ENCODE measurements at places on chromosomes 12 and 14. TPM values are rescaled to one million over a fixed set of nuclear protein-coding genes. Genes with fewer than 3 reads are reported as not detected.

Gene PTPRR
- 0.68 TPM for total RNA-seq

DNA sequence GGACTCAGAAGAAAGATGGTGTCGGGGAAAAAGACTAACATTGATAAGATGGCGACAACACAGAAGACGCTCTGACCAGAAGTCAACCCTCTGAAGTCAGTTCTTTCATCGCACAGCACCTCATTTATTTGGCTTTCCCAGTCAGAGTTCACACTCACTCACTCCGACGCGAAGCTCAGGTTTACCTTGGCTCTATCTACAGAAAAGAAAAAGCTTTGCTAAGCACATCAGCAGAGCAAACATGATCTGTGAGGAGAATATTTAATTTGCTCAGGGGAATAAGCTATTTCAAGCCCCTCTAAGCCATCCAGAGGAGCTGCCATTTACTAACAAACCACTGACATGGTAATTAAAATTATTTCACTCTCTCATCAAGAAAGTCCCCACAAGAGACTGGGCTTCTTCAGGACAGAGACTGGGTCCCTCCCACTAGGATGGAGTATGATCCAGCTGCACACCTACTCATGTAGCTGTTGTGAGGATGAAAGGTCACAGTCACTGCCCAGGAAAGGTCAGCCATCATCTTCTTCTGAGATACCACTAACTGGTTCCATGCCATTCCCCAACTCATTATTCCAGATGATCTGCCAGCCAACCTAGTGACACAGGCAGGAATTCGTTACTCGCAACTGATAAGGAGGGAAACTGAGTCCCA lies 111.4 kb downstream of the TTC7B start:
- DNase-seq = no peak

DNA sequence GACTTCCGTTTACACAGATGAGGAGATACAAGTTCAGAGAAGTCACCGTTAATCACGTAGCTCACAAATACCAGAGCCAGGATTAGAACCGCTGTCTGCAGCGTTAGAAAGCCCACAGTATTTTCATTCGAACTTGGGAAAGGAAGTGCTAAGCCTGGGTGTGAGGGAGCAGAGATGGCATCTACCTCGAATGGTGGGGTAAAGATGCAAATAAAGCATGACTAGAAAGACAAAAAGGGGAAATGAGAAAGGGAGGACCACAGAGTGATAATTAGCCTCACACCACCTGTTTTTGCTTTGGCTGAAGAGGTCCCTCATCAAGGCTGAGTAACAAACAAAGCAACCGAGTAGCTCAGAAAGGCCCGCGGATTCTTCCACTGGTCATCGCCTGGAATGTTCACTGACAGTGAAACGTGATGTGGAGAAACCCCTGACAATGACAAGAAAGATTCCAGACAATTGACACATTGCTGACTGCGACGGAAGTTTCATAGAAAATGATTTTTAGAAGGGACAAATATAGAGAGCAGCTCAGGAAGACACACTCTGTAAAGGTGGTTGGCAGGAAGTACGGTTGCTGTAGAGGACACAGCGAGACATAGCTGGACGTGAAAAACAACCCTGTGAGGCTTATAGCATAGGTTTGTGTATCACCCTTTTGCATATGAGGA lies 31.5 kb upstream of the BHLHE41 start:
- DNase-seq = no peak

- no peak for DNase-seq
These were observed 22.8 kb downstream of the MMP17 start for GRCh38 chr12:131850856-131851559.

GRCh38 chr12:4388662-4389061 lies 9.2 kb upstream of the FGF23 start:
- no peak for DNase-seq

DNA sequence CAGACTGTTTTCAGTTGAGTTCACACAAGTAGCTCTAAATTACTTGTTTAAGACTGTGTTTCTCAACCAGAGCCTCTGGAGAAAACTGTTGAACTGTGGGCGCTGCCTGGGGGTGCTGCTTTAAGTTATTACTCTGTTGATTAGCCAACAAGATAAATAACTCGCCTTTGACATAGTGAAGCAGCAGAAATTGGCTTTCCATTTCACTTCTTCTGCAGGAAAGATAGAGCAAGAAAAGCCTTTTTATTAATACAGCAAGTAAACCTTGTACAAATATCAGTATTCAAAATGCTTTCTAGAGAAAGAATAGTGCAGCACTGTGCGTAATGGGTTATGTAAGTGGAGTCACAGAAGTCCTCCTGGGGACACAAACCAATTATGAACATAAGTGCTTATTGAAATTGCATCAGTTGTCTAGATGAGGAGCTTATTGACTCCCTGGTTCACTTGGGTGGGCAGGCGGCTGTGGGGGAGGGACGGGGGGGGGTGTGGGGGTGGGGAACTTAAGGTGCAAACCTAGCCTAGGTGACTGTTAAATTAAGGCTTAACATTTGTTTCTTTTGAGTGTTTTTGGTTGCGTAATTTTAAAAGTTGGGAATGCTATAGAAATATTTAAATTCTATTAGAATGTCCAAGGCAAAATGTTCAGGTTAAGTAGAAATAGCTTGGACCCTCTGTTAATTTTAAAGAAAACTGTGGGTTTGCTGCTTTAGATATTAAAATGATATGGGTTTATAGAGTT lies 6.3 kb downstream of the FRS2 start:
- no peak for DNase-seq

DNA sequence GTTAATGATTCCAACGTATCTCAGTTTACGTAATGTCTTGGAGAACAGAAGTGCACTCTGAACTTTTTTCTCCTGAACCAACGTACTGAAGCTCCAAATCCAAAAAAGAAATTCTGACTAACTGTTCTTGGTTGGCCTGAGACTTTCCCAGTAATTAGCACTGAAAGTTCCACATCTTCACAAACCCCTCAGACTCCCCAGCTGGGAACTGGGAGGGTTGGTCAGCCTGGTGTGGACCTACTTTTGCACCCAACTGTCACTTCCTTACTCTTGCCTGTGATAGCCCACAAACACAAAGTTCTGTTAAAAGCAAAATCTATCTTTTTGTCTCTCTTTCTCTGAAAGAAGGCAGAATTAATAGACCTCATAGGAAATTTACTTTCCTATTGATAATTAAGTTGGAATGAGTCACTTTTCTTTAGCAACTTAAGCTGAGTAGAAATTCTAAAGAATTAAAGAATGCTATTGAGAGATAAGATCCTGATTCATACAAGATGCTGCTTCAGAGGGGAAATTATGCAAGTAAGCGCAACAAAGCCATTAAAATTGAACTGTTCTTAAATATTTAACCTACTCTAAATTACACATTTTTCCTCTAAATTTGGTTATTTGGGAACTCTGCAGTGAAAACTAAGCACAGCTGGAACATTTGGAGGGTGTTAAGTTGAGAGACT lies 155.0 kb downstream of the EPS8 start:
- DNase-seq = no peak
